H1 (cell line): ENCODE measurements at places on chromosomes 4 and X. TPM values are rescaled to one million over a fixed set of nuclear protein-coding genes. Genes with fewer than 3 reads are reported as not detected.

Gene OTOP1
- not detected in 2 replicates for polyA plus RNA-seq

Gene TMEM156
- polyA plus RNA-seq, result not detected in 2 replicates

Gene IRS4
- polyA plus RNA-seq, result 3.8 and 7.3 TPM in 2 replicates

Gene SSX4B
- polyA plus RNA-seq, result 0.14 and 0.26 TPM in 2 replicates

Gene RASL11B
- polyA plus RNA-seq, result 43.4 and 49.8 TPM in 2 replicates

Gene HSFX4
- not detected in 2 replicates for polyA plus RNA-seq

Gene UBE2D3
- 411 and 544 TPM in 2 replicates for polyA plus RNA-seq

Gene MOSPD2
- 3.1 and 4.5 TPM in 2 replicates for polyA plus RNA-seq

Gene MAGEB1
- 0.05 and 0.08 TPM in 2 replicates for polyA plus RNA-seq
